Activated naive CD4-positive, alpha-beta T cell treated with anti-CD3 and anti-CD28 coated beads for 36 hours (primary cell): ENCODE measurements at places on chromosomes 16 and 17. TPM values are rescaled to one million over a fixed set of nuclear protein-coding genes. Genes with fewer than 3 reads are reported as not detected.

Gene HS3ST3B1
- 23.2 TPM for total RNA-seq

Gene SOCS1
- 45.1 TPM for total RNA-seq

Gene HSD17B1
- 0.26 TPM for total RNA-seq

Gene CRYBA1
- not detected for total RNA-seq

Gene OTOP2
- total RNA-seq, result not detected

Gene SLC2A4
- total RNA-seq, result 0.37 TPM

Gene TAT
- not detected for total RNA-seq
